Posterior vena cava (tissue), 2 donors: ENCODE measurements at places on chromosomes 2 and 18. TPM values are rescaled to one million over a fixed set of nuclear protein-coding genes. Genes with fewer than 3 reads are reported as not detected.

Gene DAPL1
- total RNA-seq: not detected

Gene COL4A4
- total RNA-seq: 3.0 TPM

Gene MEP1B
- total RNA-seq: not detected

DNA sequence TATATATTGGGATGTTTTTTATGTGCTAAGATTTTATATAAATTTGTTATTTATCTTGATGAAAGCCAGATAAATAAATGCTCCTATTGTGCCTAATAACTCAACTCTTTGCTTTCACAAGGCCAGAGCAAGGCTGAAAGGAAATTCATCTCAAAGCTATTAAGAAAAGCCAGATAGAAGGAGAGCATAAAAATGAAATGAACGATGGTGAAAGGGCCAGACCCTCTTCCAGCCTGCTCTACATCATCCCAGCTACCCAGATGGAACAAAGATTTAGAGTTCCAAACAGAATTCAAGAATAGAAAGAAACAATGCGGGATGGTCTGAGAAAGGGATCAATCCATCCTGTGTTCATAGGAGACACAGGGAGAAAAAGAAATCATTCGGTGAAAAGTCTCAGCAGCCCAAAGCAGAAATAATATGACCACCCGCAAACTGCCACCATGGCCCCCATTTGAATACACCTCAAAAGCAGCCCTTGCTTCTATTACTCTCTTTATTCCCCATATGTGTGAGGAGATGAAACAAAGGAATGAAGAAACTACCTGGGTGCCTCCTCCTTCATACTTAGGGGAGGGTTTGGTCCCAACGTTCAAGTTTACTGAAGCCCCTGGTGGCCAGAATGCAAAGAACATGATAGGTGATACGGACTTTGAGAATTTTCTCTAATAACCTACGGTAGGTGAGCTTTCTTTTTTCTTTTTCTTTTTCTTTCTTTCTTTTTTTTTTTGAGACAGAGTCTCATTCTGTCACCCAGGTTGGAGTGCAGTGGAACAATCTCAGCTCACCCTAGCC lies 110.1 kb upstream of the FBXO11 start:
- DNase-seq: no peak

Gene SLC5A7
- total RNA-seq: 0.05 TPM

Gene CTNNA2
- total RNA-seq: not detected

GRCh38 chr2:236915186-236915585 lies 170.5 kb upstream of the COPS8 start:
- DNase-seq: no peak
